Heart left ventricle (tissue), 16 donors: ENCODE measurements at places on chromosomes 6 and 20. TPM values are rescaled to one million over a fixed set of nuclear protein-coding genes. Genes with fewer than 3 reads are reported as not detected.

- no peak for DNase-seq
Measured at GRCh38 chr20:9884061-9884460, 45.2 kb upstream of the PAK5 start.

- no peak for DNase-seq
Measured at GRCh38 chr6:46979206-46979605, 57.5 kb upstream of the ADGRF5 start.

DNA sequence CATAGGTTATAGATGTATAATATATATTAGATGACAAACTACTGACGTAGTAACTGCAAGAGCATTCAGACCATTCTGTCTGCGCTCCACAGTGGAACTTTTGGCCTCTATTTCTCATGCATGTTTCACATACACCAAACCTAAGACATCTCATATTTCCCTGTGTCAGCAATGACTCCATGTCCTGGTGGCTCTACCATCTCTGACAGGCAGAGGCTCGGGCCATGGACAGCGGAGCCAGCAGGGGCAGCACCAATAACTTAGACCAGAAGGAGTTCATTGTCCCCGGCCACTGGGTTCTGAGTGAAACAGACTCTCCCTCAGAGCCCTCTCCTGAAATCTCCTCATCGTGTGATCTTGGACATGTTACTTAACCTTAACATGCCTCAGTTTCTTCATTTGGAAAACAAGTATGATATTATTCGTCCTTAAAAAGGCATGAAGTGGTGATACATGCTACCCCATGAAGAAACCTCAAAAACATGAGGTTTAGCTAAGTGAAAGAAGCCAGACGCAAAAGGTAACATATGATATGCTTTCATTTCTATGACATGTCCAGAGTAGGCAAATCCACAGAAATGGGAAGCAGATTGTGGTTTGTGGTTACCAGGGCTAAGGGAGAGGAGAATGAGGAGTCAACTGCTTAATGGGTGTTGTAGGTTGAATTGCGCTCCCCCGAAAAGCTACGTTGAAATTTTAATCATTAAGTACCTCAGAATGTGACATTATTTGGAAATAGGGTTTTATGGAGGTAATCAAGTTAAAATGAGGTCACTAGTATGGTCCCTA lies 564.0 kb upstream of the JARID2 start:
- DNase-seq: no peak

DNA sequence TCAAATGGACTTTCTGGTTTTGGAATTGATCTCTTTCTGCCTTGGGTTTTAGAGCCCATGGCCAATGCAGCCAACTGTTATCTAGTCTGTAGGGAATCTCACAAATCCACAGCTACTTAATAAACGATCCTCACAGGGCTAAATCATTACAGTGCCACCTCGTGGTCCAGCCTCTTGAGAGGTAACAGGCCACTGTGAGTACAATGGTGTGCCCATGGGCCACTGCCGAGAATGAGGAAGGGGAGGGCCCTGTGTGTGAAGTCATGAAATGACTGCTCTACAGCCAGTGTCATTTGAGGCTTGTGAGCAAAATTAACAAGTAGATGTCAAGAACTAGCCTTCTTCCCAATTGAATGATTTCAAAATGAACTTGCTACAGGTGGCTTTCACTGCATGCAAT lies 54.3 kb upstream of the GMPR start:
- DNase-seq: no peak

- no peak for DNase-seq
Measured at GRCh38 chr6:43378631-43379030, 9.2 kb upstream of the ZNF318 start.

DNA sequence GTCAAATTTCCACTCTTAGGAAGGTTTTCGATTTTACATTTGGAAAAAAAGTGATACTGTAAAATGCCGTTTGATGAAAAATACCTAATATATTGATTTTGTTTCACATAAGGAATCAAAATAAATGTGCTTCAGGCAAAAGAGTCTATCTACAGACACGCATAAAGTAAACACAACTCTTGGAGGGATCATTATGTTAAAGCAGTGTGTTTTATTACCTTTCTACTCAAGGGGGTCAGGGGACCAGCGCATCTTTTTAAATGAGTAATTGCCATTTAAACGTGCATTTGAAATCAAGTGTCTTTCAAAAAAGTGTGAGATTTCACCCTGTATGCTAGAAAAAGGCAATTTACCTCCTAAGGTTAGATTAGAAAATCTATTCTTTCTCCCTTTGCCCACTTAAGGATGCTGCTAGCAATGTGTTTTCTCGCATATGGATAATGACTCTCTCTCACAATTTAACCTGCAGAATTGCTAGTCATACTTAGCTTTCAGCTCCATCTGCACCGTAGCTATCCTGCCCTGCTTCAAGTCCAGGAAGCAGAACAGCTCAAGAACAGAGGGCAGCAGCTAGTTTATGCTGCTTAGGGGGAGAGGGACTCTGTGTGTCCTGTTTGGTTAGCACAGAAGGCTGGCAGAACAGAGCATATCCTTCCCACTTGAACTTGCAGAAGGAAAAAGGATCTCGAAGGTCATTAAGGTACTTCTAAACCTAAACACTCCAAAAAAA lies 35.0 kb downstream of the NKAIN2 start:
- no peak for DNase-seq

GRCh38 chr6:13338038-13338437 lies 9.7 kb upstream of the TBC1D7 start:
- DNase-seq: no peak

WDR27 gene
- total RNA-seq: 2.2 TPM

FAM162B gene
- total RNA-seq: 3.2 TPM

ZC3H12D gene
- 3.0 TPM for total RNA-seq

TREML1 gene
- not detected for total RNA-seq
